ENCODE measurements at places on chromosomes 5 and 9.
A peak's percentile ranks its signal among the peaks of the same experiment; 100 is the strongest.

- peak; percentile 84 for DNase-seq
These were observed 5.0 kb upstream of the RHOBTB3 start for GRCh38 chr5:95725937-95726810.

- no peak for DNase-seq
These were observed 41.2 kb downstream of the GPR21 start for GRCh38 chr9:123074628-123075027.

DNA sequence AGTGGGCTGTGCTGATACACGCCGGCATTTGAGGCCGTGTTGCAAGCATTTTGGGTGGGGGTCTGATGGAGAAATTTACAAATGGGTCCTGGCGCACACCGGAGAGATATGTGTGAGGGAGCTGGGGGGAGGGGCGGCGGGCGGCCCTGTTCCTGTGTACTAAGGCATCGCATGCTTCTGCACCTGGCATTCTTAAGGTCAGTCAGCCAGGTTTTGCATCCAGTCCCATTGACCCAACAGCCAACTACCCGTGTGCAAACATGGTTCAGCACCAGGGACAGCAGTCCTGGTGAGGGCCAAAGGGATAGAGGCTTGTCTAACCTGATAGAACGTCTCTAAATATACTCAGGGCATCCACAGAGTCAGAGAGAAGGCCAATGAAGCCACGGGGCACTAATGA lies 839 bp downstream of the GABRG2 start:
- DNase-seq = no peak

DNA sequence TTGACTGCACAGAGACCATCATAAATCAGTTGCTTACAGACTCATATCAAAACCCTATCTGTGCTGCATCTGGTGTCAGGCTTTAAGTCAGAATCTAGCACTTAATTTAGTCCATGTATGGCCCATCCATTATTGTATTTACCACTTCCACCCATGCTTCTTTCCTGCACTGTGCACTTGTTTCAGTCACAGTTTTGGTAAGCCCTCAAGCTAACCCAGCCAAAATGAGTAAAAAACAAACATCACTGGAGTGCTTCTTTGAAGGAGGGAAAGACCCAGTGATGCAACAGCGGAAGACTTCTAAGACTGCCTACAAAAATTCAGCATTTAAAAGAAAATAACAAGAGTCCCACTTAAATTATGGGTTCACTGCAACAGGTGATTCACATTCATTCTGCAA lies 69.0 kb downstream of the FGF10 start:
- no peak for DNase-seq

GRCh38 chr5:124477062-124477461 lies 269.4 kb downstream of the ZNF608 start:
- no peak for DNase-seq

- no peak for DNase-seq
These were observed 24.3 kb downstream of the NOTCH1 start for GRCh38 chr9:136521537-136521936.

GRCh38 chr9:84935528-84936117 lies 266.1 kb downstream of the NTRK2 start:
- no peak for DNase-seq

DNA sequence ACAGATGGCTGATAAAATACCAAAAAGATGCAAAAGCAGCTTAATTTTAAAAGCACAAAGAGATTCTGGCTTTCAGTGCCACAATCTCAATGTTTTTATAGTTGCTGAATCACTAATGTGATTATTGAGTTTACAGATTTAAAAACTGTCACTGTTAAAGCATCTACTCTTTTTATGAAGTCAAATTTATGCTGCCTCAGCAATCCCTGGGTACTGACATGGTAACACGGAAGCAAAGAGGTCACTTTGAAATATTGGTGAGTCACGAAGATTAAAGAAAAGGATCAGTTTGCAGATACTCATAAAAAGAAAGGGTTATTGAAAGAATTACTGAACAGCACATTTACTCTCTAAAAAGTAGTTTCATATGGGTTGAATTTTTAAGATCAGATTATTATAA lies 39.7 kb upstream of the HMGCS1 start:
- no peak for DNase-seq

DNA sequence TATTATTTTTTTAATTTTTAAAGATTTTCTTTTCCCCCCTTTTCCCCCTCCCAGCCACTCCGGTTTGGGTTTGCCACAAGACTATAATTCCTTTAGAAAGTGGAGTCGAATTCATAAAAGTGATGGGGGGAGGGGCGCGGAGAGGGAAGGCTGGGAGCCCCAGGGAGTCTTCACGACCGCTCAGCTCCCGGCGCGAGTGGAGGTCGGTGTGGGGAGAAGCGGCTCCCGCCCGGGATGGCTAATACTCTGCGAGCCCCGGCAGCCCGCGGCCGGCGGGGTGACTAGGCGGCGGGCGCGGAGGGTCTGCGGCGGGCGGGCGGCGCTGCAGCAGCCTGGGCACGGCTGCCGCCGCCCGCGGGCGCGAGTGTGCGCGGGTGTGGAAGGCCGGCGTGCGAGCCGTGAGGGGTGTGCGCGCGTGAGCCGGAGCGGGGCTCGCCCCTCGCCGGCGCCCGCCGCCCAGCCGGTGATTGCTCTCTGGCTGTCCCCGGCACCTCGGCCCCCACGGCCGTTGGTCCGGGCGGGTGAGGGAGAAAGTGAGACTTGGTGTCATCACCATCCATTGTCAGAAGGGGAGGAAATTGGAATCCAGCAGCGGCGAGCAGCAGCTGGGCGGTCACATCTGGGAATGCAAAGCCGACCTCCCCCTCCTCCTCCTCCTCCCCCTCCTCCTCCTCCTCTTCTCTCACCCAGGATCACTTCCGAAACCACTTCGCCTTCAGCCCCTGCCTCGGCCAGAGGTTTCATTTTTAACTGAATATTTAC lies at the start of gene PARP8:
TSS of gene PARP8 (plus strand) at position 377 of the 762 bp plus-strand sequence. CDS start 459 bp downstream, outside the sequence.
- DNase-seq = no peak

DNA sequence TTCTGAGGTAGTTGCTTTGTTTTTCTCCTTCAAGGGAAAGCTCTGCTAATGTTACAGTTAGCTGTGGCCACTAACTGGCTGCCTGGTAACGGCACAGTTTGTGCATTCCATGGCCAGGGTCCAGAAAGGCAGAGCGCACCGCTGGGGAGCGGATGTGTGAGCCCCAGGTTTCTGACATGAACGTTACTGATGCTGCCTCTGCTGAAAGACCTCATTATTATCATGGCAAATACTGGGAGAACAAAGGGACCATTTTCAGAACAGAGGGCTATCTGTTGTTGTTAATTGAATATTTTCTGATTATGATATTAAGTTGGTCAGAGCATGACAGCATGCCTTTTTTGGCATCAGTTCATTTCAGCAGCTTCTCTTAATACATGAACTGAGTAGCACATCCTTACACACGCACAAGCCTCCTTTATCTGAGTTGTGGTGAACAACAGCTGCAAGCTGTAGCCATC lies 134.1 kb downstream of the NUDT12 start:
- DNase-seq = peak; percentile 84

GRCh38 chr9:6965566-6965965 lies 207.8 kb downstream of the KDM4C start:
- DNase-seq = no peak

DNA sequence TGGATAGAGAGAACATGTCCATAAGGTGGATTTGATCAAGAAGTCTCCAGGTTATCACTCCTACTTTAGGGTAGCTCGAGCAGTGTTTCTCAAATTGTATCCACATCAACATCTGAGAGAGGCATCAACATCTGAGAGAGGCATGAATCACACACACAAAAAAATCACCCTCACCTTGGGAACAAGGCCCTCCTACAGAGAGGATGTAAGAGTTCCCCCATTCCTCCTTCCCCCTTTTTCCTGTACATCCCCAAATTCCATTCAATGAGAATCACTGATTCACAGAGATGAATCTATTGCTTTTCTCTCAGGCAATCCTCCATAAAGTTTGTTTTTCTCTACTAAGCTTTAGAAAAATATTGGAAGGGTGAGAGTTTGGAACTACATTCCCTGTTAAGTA lies 233.4 kb upstream of the CDH6 start:
- no peak for DNase-seq

GRCh38 chr5:23235246-23235645 lies 272.2 kb upstream of the PRDM9 start:
- DNase-seq = no peak

DNA sequence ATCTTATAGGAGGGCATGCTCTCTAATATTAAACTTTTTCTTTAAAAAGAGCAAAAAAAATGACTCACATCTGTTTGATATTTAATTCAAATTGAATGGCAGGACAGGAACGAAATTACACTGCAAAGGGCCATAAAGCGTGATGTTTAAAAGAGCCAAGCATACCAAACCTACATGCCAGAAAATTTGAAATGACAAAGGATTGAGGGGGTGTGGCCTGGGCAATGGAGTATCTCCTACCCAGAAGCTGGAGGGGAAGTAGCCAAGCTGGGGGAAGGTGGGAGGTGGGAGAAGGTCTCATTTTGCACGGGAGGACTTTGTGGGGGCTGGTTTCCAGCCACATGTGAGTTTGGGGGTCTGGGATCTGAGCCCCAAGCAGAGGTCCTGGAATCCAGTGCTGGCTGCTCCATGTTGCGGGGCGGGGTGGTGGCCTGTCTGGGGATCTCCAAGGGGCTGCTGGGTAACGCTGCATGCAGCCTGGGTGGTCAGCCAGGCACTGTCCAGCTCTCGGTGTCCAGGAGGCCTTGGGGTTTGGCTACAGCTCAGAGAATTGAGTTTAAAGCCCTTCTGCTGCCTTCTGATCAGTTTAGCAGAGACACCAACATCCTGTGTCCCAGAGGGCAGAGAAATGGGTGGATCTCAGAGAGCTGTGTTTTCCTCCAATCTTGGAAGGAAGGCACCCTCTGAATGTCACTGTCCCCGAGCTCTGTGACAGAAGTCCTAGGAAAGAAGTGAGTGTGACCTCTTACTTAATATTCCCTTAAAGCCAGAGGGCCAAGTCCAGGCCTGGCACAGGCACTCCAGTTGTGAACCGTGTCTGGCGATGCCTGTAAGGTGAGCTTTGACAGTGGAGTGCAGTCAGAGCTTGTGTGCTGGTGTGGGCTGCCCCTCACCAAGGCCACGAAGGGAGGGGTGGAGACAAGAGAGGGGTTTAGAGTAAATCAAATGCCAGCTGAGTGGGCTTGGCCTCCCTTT lies 7.6 kb downstream of the DCANP1 start:
- DNase-seq = no peak

DNA sequence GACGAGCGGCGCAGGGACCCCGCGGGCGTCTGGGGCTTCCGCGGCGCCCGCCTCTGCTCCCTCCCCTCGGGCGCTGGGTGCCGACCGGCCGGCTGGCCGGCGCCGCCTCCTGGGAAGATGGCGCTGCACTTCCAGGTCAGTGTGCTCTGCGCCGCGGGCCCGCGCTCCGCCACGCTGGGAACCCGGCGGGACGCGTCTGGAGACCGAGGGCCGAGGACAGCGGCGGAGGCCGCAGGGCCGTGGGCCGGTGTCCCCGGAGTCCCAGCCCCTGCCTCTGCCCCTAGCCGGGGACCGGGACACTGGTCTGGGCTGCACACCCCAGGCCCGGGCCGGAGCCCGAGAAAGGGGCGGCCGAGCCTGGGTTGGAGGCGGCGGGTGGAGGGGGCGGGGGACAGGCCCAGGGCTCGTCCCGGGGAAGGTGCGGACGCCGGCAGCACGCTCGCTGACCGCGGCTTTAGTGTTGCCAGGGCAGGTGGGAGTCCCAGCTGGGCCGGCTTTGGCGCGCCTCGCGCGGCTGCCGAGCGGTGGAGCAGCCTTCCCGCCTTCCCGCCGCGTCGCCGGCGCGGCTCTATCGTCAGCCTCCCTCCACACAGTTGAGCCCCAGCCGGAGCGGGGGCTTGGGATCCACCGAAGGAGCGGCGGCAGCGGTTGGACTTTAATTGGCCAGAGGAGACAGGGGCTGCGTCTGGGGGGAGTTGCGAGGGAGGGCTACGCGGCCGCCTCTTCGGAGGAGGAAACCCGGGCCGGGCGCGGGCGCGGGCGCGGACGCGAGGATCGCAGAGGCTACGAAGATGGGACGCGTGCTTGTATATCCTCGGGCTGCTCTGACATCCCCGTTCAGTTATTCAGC lies at the start of gene RANBP17:
TSS of gene RANBP17 (plus strand) at position 102 of the 850 bp plus-strand sequence.
- DNase-seq = no peak

GRCh38 chr9:76562511-76562911 lies 103.5 kb downstream of the GCNT1 start:
- peak; percentile 44 for DNase-seq

- DNase-seq = no peak
These were observed 218.7 kb downstream of the NFIB start for GRCh38 chr9:14095277-14095676.

- no peak for DNase-seq
These were observed 361.8 kb downstream of the ELAVL2 start for GRCh38 chr9:23464275-23464674.

GRCh38 chr5:31404325-31404724 lies 127.6 kb downstream of the DROSHA start:
- DNase-seq = no peak

DNA sequence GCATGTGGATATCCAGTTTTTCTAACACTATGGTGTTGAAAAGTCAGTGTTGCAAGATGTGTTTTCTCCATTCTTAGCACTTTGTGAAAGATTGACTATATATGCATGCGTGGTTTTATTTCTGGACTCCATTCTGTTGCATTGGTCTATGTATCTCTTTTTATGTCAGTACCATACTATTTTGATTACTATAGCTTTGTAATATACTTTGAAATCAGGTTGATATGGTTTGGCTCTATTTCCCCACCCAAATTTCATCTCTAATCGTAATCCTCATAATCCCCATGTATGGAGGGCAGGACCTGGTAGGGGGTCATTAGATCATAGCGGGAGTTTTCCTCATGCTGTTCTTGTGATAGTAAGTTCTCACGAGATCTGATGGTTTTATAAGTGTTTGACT lies 6.5 kb downstream of the RIC1 start:
- no peak for DNase-seq

DNA sequence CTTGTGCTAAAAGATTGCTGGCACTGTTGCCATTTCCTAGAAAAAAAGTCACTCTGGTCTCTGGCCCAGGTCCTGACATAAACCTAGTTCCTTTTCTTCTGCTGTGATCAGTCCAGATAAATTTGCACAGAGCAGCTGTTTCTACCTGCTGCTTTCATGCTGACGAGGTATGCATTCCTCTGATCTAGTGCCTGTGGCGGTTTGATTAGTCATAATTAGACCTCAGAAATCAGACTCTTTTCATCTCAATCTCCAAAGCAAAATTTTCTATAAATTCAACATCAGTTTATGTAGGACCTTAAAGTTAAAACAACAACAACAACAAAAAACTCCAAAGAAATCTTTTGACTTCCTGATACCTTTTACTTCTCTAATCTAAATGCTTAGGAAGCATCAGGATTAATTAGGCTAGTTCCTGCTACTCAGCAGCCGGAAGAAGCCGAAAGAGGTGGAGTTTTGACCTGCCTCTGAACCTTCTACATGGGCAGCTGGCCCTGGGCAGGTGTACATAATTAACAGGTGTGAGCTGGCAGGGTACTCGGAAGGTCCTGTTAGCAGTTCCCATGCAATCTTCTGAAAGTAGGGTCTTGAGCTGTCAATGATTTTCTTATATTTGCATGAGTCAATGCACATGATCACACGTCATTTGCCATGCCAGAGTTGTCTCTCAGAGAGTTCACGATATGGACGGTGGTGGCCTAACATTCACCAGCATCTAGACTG lies 83.3 kb upstream of the CCDC112 start:
- DNase-seq = no peak
